Calu3 (cell line): ENCODE measurements at places on chromosomes 12 and 14. TPM values are rescaled to one million over a fixed set of nuclear protein-coding genes. Genes with fewer than 3 reads are reported as not detected.

Gene RGS6
- not detected in 2 replicates for total RNA-seq

Gene CLEC2B
- total RNA-seq: 0.51 TPM in 1 of 2 replicates, not detected in the other

Gene IL22
- total RNA-seq: not detected in 2 replicates

Gene PROX2
- total RNA-seq: not detected in 2 replicates

Gene PPP1R1A
- 0.26 TPM in 1 of 2 replicates, not detected in the other for total RNA-seq
